ENCODE measurements at places on chromosomes 12 and 14.

GRCh38 chr14:76236172-76237130, 84.7 kb downstream of the GPATCH2L start:
- no peak for DNase-seq

- no peak for DNase-seq
Observed at GRCh38 chr12:102301547-102301946, 103.9 kb upstream of the PMCH start.

DNA sequence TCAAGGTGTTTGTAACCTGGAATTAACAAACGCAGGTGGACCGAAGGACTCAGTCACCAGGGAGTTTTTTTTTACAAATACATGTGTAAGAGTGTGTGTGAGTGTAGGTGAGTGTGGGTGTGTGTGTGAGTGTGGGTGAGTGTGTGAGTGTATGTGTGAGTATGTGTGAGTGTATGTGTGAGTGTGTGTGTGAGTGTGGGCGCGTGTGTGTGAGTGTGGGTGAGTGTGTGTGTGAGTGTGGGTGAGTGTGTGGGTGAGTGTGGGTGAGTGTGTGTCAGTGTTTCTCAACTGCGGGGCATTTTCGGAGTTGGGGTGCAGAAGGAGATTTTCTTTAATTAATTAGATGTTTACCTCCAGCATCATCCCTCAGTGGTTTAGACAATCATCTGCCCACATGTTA, 1178.8 kb downstream of the VRK1 start:
- DNase-seq, result no peak

DNA sequence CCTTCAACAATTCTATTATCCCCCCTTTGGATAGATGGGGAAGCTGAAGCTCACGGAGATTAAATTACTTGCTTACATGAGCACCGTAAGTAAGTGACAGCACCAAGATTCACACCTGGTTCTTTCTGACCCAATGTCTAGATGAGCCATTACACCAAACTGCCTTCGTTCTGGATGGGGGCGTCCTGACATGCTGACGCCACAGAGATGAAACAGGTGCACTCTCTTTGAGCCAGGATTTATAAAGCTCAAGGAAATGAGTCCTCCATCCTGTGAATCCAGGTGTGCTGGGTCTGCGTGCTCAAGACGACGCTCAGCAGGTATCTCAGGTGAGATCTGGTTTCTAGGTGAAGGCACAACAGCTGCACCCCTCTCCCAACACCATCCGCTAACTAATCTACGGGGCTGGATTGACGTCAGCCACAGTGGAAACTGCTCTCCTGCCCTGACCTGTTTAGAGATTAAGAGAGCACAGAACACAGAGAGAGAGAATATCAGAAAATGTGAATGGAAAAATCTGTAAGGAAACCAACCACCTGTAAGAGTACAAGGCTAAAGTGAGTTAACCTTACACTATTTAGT, 61.6 kb downstream of the KSR2 start:
- no peak for DNase-seq

GRCh38 chr12:43099691-43100163, 452.3 kb downstream of the ADAMTS20 start:
- DNase-seq, result no peak

DNA sequence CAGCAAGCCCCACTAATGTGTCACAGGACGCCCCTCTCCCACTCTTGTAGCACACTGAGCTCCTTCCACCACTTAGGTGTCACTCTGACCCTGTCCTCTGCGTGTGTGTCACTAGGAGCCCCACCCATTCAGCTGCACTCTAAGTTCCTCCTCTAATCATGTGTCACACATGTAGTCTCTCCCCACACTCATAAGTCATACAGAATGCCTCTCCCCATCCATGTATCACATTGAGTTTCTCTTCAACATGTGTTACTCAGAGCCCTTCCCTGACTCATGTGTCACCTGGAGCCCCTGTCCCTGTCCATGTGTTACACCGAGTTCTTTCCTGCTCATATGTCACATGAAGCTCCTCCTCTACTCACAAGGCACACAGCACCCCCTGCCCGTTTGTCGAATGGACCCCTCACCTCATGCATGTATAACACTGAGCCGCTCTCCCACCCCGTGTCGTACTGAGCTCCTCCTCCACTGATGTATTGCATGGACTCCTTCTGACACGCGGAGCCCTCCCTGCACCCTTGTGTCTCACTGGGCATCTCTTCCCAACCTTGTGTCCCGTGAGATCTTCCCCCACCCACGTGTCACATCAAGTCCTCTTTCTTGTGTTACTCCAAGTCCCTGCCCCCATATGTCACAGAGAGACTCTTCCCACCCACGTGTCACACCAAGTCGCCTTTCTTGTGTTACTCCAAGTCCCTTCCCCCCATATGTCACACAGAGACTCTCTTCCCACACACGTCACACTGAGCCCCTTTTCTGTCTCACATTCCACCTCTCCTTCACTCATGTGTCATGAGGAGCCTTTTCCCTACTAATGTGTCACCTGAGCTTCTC, 31.0 kb downstream of the RTL1 start:
- no peak for DNase-seq

GRCh38 chr14:20002319-20002718, 356 bp downstream of the OR4Q2 start:
- no peak for DNase-seq

- DNase-seq, result no peak
Observed at GRCh38 chr12:66290716-66291200, 11.5 kb upstream of the HELB start.

- DNase-seq, result no peak
Observed at GRCh38 chr12:27523305-27523641, 733 bp upstream of the PPFIBP1 start.

DNA sequence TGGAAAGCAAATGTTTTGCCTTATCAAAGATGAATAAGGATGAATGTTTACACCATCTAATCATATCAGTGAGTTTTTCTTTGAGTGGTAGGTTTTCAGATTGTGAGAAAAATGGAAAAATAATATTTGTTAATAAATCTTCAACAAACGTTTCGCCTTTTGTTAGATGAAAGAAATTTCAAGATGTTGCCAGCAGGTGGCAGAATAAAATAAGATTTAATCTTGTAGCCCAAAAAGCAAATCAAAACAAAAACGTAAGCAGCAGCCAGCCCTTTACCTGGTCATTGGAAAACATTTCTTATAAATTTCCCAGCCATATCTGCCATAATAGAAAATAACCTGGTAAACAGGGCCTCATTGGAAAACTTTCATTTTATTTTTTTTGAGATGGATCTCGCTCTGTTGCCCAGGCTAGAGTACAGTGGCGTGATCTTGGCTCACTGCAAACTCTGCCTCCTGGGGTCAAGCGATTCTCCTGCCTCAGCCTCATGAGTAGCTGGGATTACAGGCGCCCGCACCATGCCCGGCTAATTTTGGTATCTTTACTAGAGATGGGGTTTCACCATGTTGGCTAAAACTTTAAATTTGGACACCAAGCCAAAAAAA, 15.4 kb upstream of the TMEM120B start:
- no peak for DNase-seq

GRCh38 chr14:89205137-89205740, 211.8 kb downstream of the FOXN3 start:
- DNase-seq, result no peak

GRCh38 chr14:43249591-43249990, 1257.5 kb downstream of the FSCB start:
- DNase-seq, result no peak

- no peak for DNase-seq
Observed at GRCh38 chr14:23360496-23360895, 4.5 kb downstream of the EFS start.

DNA sequence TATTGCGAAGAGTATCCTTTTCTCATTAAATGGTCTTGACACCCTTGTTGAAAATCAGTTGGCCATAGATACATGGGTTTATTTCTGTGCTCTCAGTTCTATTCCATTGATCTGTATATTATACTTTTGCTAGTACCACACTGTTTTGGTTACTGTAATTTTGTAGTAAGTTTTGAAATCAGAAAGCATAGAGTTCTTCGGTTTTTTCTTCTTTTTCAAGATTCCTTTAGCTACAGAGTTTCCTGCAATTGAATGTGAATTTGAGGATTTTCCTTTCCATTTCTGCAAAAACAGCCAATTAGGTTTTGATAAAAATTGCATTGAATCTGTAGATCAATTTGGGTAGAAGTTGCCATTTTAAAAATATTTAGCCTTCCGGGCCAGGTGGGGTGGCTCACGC, 60.2 kb downstream of the ARHGAP5 start:
- no peak for DNase-seq

- DNase-seq, result no peak
Observed at GRCh38 chr12:79252358-79253075, 387.9 kb downstream of the SYT1 start.

DNA sequence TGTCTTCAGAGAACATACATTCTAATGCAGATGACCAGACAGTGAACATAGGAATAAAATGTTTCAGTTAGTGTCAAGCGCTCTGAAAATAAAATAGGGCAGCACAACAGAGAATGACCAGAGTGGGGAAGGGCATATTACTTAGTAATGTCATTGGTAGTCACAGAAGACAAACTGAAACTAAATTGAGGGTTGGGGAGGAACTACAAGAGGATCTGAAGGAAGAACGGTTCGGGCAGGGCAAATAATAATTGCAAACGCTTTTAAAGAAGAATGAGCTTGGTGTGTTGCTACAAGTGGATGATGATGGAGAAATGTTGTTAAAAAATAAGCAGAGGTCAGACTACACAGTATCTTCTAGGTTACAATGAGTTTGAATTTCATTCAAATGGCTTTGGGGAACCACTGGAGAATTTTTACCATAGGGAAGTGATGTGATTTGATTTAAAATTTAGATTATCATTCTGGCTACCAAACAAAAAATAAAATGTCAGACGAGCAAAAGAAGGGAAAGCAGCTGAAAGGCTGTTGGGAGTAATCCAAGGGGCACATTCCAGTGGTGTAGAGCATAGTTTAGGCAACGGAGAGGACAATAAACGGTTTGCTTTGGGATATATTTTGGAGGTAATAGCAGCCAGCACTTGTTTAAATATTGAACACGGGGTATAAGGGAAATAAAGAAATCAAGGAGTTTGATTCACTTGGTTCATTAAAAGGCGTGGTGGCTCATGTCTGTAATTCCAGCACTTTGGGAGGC, 56.3 kb upstream of the SLC6A13 start:
- DNase-seq, result no peak

- DNase-seq, result no peak
Observed at GRCh38 chr12:22687361-22688076, 62.5 kb downstream of the ETNK1 start.

GRCh38 chr14:89507521-89507920, 90.5 kb upstream of the FOXN3 start:
- no peak for DNase-seq

GRCh38 chr14:95500201-95500681, 16.2 kb downstream of the SYNE3 start:
- DNase-seq, result no peak

Data from iPS DF 19.7 (cell line).